ENCODE measurements at places on chromosomes 3 and 15.

- H3K27ac ChIP-seq, result no peak overlapping the region
- H3K27me3 ChIP-seq, result no peaks in the 10 kb centered on the region
- no peak overlapping the region for H3K4me3 ChIP-seq
- DNase-seq, result no peak
- peaks cover 5% of the 10 kb centered on the region for H3K4me1 ChIP-seq
- H3K36me3 ChIP-seq, result no peaks in the 10 kb centered on the region
Observed at GRCh38 chr3:7713724-7714123, 787.9 kb upstream of the LMCD1 start.

- H3K4me3 ChIP-seq, result no peak overlapping the region
- no peaks in the 10 kb centered on the region for H3K27me3 ChIP-seq
- H3K4me1 ChIP-seq, result no peaks in the 10 kb centered on the region
- H3K27ac ChIP-seq, result no peak overlapping the region
- no peaks in the 10 kb centered on the region for H3K36me3 ChIP-seq
Observed at GRCh38 chr15:60602323-60602722, 123.4 kb upstream of the ICE2 start.

- H3K27me3 ChIP-seq, result no peaks in the 10 kb centered on the region
- H3K4me1 ChIP-seq, result no peaks in the 10 kb centered on the region
- no peaks in the 10 kb centered on the region for H3K36me3 ChIP-seq
- H3K27ac ChIP-seq, result no peak overlapping the region
- no peak overlapping the region for H3K4me3 ChIP-seq
- no peak for DNase-seq
Observed at GRCh38 chr3:141348837-141349236, 19.5 kb upstream of the ZBTB38 start.

DNA sequence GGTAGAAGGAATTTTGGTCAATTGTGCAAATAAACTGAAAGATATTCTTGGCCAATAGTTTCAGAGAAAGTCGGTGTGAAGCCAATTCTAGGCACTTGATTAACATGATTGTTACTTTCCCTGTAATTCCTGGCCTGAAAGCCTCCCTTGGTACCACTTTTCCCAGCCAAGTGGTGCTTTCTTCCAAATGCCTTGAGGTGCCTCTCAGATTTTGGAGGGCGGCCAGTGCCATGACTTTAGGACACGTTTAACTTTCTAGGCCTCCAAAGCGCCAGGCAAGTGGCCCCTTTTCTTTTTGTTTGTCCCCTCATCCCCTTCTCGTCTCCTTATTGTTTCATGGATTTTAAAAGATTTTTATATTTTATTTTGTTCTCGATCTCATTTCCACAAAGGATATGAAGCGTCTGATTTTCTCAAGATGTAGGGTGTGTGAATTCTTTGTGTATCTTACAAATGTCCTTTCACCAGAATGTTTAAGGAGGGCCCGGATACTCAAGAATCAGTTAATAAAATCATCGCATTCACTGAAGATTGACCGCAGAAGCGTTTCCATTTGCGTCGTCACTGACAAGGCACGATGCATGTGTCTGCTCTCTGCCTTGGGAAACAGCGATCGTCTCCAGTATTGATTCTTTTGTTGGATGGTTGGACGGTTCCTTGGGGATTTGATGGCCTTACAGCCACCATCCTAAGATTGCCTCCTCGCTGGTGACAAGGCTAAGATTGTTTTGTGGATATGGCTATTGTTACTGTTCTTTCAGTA lies 87.8 kb downstream of the ASB7 start:
- H3K4me1 ChIP-seq, result no peaks in the 10 kb centered on the region
- peaks cover 11% of the 10 kb centered on the region for H3K27me3 ChIP-seq
- H3K36me3 ChIP-seq, result no peaks in the 10 kb centered on the region
- H3K4me3 ChIP-seq, result no peak overlapping the region
- no peak for DNase-seq

Measured in common myeloid progenitor, CD34-positive (primary cell).